ENCODE measurements at places on chromosomes 5 and 9.

DNA sequence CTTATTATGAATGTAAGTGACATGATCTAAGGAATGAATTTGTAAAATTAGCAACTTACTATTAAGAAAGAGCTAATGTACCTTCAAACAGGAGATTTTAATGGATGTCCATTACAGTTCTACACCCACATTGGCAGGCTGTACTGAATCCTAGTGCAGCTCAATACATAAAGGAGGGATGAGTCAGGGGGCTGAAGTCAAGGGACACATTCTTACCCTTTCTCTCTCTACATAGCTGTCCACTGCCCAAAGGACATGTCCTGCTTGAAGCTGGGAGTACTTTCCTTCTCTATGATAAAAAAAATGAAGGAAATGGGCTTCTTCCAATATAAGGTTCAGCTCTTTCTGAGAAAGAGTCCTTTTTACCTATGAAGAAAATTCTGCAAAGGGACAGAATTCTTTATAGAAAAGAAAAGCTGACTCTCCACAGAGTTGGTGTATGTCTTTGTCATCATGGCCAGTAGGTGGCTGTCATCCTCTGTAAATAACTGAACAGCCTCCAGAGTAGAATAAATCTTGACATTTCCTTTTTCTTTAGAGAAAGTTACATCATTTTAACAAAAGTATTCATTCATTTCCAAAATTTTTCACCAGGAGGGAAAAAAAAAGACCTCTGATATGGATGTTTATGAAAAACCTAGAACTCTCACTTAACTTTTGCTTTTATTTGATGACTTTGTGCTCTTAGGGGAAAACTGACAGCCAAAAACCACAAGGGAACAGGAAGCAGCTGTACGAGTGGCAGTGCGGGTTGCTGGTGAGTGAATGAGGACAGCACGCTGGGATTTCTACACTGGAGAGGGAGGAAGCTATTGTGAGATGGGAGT is 13.1 kb upstream of the IFNA14 start:
- DNase-seq, result peak; percentile 33

- no peak for DNase-seq
These were observed 357.5 kb downstream of the TAF11L14 start for GRCh38 chr5:17991775-17992174.

DNA sequence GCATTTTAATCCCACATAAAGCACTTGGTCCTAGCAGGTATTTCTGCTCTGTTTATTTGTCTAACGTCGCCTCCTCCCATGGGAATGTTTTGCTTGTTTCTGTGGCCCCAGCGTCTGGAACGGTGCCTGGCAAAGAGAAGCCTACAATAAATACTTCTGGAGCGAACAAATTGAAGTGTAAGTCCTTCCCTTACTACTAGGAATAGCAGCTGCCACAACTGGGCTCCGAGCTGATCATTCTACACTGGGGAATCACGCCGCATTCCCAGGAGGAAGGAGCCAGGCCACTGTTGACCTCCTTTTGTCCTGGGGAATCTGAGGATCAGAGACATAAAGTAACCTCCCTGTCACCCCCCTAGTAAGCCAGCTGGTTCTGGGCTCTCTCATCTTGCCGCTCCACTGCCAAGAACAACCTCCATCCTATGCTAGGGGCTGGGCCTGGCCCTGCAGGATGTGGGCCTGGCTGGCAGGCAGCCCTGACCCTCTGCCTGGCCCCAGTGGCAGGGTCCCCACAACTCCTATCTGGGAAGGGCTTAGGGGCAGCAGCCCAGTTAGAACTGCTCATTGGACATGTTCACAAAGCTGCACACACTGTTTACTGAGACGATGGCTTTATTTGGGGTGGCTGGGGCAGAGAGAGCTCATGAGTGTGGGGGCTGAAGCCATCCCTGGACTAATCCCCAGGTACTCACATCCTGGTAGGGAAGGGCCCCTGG is 82.8 kb downstream of the GTF3C4 start:
- DNase-seq, result no peak

- DNase-seq, result peak; percentile 63
These were observed 12.9 kb downstream of the OR2V2 start for GRCh38 chr5:181160152-181160754.

DNA sequence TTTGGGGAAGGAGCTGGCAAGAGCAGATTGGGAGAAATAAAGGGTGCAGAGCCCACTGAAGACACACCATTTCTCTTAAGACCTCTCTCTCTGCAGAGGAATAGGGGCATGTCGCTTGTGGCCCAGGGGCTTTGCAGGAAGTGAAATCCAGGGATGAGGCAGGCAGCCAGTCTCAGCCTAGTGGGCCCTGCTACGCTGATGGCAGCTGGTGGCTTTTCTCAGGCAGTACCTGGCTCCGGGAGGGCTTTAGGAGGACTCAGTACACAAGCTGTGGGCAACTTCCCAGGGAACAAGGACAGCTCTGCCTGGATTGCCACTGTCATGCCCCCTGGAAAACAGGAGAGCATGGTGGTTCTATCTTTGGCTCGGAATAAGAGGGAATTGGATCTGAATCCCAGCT is 76.2 kb upstream of the NEURL1B start:
- DNase-seq, result no peak

- DNase-seq, result peak; percentile 69
These were observed 34.9 kb upstream of the BASP1 start for GRCh38 chr5:17182494-17182893.

- DNase-seq, result no peak
These were observed 50.0 kb upstream of the KLF4 start for GRCh38 chr9:107539427-107540163.

DNA sequence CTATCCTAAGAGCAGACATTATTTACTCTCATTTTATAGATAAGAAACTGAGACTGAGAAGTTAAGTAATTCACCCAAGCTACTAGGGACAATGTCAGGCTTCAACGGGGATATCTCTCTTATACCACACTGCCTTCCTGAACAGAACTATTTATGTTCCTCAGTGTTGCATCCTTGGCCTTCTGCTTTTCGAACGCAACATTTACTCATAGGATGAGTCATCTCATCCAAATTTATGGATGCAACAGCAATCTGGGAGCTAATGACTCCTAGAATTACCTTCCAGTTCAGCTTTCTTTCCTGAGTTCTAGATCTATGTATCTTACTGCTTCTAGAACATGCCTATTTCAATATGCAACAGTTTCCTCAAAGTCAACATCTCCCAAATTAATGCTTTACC is 103.6 kb upstream of the PAM start:
- peak; percentile 27 for DNase-seq

- DNase-seq, result no peak
These were observed 20.1 kb upstream of the MARCHF6 start for GRCh38 chr5:10333154-10334006.

- DNase-seq, result peak; percentile 15
These were observed 46.7 kb downstream of the GARNL3 start for GRCh38 chr9:127311239-127311741.

DNA sequence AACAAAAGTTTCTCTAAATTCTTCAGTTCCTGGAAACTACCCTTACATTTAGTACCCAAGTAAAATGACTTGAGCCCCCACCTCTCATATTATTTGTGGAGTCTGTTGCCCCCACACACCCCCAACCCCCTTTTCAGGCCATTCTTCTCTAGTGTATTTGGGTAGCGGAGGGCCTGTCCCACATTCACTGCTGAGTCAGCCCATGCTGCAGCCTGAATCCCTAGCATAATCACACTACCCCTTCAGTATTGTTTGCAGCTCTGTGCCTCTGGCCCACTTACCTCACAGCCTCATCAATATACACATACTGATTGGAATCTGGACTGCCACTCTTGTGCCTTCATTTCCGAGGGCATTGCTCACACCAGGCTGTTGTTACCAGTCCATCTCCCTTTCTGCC is 26.8 kb downstream of the RGS7BP start:
- no peak for DNase-seq

GRCh38 chr5:102216678-102217077 is 79.4 kb downstream of the SLCO4C1 start:
- no peak for DNase-seq

DNA sequence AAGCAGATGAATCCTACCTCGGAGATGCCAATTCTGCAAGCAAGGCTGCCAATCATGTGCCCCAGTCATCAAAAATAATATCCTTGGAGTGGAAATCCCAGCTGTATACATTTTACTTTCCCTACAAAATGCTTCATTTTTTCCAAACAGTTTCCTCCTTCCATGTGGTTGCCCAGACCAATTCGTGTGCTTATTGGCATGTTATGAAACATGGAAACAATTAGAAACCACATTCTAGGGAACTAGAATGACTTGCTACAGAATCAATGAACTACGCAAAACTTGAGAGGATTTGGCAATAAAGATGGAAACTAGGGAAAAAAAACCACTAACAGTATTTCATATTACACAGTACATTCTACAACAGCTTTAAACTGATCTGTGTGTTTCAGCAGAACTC is 584.5 kb upstream of the DMAC1 start:
- peak; percentile 85 for DNase-seq

GRCh38 chr5:1294206-1294834 is 548 bp downstream of the TERT start:
- no peak for DNase-seq
